T-cell (primary cell): ENCODE measurements at places on chromosomes 2 and 18. TPM values are rescaled to one million over a fixed set of nuclear protein-coding genes. Genes with fewer than 3 reads are reported as not detected.

DNA sequence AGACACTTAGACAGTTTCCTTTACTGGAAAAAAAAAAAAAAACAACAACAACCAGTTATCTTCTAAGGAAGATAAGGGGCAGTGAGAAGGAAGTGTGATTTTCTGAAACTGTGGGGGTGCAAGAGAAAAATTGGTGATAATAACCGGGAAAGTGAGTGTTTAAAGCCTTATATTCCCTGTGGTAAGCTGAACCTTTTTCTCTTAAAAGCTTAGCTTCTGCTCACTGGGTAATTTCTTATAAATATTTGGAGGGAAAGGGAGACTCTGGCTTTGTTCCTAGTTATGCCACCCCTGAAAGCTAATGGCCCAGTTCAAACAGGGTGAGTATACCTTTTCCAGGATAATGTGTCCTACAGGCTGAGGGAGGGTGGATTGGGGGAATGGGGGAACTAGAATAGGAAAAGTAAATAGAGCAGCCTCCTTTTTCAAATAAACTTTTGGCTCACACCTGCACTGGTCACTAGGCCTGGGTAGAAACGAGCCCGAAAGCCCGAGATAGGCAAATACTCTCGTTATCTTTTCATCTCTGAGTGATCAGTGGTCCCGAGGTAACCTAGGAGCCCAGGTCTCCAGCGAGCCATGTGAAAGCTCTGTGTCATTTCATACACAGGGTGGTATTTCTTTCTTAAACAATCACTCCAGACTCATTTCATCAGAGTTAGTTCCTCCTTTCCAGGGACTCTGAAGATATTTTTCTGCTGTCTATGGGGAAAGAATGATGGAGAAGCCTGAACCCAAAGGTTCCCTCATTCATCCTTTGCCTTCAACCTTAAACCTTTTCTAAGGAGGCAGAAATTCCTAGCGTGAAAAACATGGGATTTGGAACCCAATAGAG is 15.5 kb upstream of the SRBD1 start:
- no peak for DNase-seq
- no peaks in the 10 kb centered on the region for H3K36me3 ChIP-seq
- peaks cover 7% of the 10 kb centered on the region for H3K27me3 ChIP-seq
- no peak overlapping the region for H3K27ac ChIP-seq

- no peak for DNase-seq
- no peak overlapping the region for H3K27ac ChIP-seq
- H3K4me3 ChIP-seq: no peak overlapping the region
- peaks cover 11% of the 10 kb centered on the region for H3K27me3 ChIP-seq
- H3K4me1 ChIP-seq: no peaks in the 10 kb centered on the region
Measured at GRCh38 chr2:128412181-128412871, 93.7 kb upstream of the HS6ST1 start.

DNA sequence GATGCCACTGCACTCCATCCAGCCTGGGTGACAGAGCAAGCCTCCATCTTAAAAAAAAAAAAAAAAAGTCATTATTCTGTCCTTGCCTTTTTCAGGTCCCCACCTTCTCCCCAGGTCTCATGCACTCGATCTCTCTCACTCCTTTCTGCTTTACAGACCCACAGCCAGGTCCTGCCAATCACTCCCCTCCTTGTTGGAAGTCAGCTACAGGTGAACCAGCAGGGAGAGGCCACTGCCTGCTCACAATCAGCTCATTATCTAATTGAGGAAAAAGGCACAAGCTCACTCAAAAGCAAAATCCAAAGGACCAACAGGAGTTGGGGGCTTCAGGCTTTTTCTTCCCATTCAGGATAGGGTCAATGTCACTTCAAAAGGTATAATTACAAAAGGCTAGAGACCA is 2.0 kb downstream of the WDFY1 start:
- H3K27ac ChIP-seq: no peak overlapping the region
- no peaks in the 10 kb centered on the region for H3K27me3 ChIP-seq
- H3K36me3 ChIP-seq: no peaks in the 10 kb centered on the region
- no peak for DNase-seq
- no peak overlapping the region for H3K4me3 ChIP-seq

DNA sequence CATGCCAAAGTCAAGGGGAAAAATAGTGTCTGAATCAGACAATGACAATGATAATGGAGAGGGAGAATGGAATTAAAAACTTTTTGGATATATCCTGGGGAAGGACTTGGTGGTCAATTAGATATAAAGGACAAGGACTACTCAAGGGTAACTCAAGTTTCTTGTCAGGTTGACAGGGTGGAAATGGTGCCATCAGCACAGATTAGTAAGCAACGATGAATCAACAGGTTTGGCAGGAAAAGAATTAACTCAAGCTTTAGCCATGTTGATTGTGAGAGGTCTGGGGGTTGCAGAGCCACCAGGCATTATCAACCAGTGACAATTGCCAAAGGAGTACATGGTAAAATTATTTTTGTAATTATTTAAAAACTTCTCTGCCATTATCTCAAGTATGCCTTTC is 35.8 kb upstream of the SPATS2L start:
- no peaks in the 10 kb centered on the region for H3K4me1 ChIP-seq
- DNase-seq: no peak
- H3K27ac ChIP-seq: no peak overlapping the region

The IL1RL1 gene
- 1.4 TPM for total RNA-seq

DNA sequence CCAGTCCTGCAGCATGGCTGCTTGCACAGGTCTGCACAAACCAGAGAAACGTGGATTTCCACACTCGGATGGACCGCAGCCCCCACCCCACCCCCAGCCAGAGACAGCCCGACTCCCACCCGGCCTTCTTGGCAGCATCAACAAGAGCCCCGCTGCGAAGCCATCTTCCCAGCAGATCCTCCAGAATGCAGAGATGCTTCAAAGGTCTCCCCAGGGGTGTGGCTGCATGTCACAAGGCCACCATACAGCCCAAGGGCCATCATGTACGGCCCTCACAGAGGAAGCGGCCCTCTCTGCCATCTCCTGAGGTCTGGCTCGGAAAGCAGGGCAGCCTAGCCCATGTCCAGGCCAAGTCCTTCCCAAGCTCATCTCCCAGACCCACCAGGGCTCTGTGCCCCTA is 11.5 kb downstream of the DNMT3A start:
- H3K36me3 ChIP-seq: peaks cover 17% of the 10 kb centered on the region
- DNase-seq: no peak
- peaks cover 49% of the 10 kb centered on the region for H3K4me1 ChIP-seq
- no peak overlapping the region for H3K4me3 ChIP-seq
